T47D (cell line): ENCODE measurements at places on chromosomes 4 and X.

- no peak for DNase-seq
These were observed 185.2 kb upstream of the RPS6KA3 start for GRCh38 chrX:20451929-20452328.

DNA sequence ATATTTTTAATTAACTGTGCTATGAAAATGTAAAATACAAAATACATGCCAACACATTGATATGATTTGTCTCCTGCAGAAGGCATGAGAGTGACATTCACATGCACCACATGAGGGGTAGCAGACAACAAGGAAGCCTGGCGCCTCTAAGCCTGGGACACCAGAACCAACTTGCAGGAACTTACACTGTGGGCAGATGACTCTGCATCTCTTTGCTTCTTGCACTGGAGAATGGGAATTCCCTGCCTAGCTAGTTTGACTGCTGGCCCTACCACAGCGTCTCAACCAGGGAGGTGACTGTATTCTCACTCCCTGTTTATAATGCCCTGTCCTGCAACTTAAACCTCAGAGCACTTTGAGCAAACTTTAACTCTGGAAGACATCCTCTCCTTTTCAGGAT lies 40.5 kb downstream of the PAGE2 start:
- no peak for DNase-seq

- no peak for DNase-seq
These were observed 4.9 kb downstream of the CFAP99 start for GRCh38 chr4:2423695-2424094.

DNA sequence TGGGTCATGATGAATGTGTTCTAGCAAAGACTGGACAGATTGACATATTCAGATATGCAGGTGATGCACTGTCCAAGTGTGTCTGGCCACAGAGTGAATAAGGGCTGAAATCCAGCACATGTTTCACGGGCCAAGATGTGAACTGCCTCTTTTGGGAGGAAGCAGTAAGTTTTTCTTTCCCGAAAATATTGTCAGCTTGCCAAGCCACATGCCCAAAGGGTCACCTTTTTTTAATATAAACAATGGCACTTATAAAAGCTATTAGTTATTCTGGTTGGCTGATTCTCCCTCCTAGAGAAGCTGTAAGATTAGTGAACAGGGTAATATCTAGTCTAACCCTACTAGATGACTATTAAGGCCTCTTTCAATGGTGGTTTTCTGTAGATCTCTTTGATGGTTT lies 1.5 kb upstream of the EDNRA start:
- no peak for DNase-seq

DNA sequence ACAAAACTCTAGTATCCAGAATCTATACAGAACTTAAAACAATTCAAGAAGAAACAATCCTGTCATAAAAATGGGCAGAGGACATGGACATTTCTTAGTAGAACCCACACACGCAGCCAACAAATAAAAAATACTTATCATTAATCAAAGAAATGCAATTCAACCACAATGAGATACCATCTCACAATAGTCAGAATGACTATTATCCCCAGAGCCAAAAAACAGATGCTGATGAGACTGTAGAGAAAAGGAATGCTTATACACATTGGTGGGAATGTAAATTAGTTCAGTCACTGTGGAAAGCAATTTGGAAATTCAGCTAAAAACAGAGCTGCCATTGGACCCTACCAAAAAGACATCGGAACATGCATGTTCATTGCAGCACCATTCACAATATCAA lies 37.9 kb downstream of the RAB40AL start:
- no peak for DNase-seq

- DNase-seq, result no peak
These were observed 5.4 kb downstream of the CPE start for GRCh38 chr4:165384186-165384585.

DNA sequence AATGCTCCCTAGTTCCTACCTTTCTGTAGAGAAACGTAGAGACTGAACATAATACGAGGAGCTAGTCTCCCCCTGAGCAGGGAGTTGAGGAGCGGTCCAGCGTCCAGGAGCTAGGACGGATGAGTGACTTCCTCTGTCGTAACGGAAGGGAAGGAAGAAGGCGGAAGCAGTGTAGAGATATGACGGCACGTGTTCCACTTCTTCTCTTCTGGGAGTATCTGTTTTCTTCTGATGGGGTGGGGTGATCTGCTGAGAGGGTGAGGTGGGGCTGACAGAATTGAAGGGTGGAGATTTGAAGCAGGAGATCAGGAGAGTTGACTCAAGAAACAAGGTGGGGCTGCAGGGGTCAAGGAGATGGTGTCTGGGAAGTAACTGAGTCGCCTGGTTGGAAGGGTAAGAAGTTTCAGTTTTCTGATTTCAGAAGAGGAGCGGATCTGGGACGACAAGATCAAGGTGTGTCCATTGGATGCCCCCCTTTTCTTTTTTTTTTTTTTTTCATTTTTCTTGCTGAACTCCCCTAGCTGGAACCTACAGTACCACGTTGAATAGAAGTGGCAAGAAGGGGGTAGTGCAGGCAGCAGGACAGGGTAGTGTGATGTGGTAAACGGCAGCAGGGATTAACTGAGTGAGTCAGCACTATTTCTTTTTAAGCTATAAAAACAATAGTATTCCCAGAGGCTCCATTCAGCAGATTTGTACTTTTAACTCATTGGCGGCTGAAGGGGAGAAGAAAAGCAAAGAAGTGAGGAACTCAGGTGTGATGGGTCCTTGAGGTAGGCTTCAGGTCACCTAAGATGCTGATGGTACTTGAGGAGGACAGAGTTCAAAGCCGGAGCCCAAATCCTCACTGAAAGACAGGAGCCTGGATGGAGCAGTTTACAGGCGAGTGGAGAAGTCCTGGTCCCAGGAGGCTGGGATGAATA lies 50.8 kb upstream of the SETD7 start:
- DNase-seq, result no peak

DNA sequence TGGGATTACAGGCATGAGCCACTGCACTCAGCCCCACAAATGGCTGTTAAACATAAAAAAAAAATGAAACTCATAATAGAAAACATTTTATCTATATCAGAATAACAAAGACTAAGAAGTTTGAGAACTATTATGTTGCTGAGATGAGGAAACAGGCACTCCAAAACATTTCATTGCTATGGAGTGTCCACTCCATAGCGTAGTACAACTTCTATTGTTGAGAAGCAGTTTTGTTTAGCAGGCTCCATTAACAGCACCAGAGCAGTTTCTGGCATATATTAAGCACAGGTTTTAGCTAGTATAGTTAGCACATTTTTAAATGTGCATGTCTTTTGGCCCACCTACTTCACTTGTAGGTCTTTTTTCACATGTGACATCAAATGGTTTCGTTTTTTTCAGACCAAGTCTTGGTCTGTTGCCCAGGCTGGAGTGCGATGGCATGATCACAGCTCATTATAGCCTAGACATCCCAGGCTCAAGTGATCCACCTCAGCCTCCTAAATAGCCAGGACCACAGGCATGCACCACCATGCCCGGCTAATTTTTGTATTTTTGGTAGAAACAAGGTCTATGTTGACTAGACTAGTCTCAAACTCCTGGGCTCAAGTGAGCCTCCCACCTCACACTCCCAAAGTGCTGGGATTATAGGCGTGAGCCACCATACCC lies 5.8 kb downstream of the HMGB2 start:
- no peak for DNase-seq

DNA sequence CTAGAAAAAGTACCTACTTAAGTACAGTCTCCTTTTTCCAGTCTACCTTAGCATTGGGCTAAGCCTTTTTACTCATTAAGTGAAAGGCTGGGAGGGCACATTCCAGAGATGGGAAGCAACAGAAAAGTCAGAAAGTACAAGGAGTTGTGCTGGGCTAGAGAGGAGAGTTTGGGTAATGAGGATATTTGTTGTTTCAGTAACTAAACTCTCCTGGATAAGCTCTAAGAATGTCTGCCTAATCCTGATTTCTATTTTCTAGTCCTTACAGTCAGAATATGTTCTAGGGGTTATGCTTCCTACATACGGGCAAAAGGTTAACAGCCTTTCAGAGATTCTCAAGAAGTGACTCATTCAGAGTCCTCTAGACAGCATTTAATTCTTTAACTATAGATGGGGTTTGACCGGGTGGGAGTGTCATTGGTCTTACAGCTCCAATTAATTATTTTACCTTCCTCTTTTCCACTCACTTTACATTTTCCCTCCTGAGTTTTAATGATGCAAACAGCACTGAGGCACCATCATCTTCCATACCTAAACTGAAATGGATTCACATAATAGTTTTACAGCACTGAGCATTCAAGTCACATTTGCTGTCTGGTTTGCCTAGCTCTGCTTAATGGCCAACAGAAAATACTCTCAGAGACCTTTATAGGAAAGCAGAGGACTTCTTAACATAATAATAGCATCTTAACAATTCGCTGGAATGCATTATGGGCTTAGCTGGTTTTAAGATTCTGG lies 42.9 kb downstream of the USP26 start:
- no peak for DNase-seq

DNA sequence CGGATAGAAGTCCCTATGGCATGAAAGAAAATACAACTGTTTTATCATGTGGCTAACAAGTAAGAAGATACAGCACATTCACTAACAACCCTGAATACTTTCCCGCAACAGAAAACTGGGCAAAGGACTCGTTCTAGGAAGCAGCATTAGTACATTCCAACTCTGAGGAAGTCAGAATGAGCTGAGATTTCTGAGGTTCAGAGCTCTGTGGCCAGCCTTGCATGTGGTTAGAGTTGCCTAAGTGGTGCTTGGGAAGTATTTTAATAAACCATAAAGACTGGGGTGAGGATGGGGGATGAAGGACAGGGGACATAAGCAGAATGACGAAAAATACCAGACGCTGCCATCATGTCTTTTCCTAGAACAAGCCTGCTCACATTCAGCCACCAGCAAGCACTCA lies 82.2 kb downstream of the EFHC2 start:
- no peak for DNase-seq

DNA sequence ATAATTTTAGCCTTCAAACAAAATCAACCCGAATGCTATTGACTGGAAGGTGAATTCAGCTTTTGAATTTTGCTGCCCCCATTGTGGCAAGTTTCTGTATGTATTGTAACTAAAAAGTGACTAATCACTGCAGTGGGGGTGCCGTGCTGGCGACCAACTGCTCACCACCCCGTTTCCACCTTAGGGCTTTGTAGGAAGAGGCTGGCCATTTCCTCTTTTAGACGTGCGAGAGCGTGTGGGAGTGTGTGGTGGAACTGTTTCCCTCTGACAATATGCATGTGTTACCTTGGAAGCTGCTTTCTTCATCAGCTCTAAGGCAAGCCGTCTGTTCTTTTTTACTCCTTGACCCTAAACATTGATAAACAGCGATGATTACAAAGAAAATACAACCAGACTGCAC lies 78.8 kb downstream of the SEL1L3 start:
- no peak for DNase-seq
